ENCODE measurements at places on chromosomes 2 and 18.

DNA sequence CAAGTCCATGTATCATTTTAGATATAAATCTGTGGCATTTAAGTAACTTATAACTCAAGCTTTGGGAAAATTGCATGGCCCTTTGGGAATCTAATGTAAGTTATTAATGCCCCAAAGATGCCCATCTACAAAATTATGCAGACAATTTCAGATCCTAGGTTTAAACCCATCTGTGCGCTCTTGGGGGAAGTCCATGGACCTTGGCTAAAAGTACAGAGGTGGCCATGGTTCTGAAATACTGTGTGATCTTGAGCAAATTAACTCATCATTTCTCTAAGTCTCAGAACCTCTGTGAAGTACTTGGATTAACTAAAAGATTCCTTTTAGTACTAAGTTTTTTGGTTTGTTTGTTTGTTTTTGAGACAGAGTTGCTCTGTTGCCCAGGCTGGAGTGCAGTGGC lies 19.5 kb downstream of the INPP1 start:
- no peak for DNase-seq

DNA sequence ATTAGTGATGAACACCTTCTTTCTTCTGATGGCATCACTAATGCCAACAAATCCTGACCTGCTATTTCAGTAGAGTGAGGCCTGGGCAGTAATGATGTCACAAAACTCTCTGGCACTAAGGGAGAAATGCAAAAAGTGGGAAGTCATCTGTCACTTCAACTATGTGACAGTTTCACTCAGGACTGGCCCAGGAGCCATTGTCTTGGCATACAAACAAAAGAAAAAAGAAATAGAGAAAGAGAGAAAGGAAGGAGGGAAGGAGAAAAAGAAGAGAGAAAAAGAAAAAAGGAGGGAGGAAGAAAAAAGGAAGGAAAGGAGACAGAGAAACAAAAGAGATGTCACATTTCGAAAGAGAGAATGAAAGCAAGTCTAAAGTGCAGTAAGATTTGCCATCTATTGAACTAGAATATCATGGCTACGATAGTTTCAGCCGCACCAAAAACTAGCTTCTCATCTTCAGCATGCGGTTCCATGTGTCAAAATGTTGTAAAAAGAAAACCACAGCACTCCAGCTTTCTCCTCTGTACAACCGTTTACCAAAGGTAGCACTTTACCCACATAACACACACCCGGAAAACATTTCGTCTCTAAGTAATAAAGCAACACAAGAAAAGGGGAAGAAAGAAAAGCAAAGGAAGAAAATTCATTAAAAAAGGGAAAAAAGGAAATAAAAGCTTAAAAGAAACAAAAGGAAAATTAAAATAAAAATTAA lies 50.1 kb downstream of the CD226 start:
- no peak for DNase-seq

- no peak for DNase-seq
Measured at GRCh38 chr2:196390243-196391148, 219.1 kb upstream of the STK17B start.

- DNase-seq = no peak
Measured at GRCh38 chr2:99380376-99381010, 43.3 kb downstream of the EIF5B start.

DNA sequence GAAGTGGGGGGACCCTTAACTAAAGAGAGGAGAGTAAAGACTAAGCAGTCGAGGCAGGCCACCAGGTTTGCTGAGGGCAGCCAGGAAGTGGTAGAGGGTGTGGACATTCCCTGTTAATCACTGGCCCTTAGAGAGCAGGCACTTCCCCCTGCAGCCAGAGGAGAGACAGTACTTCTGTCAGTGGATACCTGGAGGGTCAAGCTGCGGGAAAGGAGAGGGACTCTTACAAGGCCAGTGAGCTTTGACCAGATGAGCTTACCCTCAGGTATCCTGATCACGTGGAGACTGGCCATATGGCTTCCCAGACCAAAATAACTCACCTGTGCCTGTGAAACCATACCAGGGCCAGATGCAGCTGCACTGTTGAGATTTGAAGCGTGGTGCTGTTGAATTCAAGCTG lies 28.6 kb downstream of the ITGA6 start:
- DNase-seq = no peak

DNA sequence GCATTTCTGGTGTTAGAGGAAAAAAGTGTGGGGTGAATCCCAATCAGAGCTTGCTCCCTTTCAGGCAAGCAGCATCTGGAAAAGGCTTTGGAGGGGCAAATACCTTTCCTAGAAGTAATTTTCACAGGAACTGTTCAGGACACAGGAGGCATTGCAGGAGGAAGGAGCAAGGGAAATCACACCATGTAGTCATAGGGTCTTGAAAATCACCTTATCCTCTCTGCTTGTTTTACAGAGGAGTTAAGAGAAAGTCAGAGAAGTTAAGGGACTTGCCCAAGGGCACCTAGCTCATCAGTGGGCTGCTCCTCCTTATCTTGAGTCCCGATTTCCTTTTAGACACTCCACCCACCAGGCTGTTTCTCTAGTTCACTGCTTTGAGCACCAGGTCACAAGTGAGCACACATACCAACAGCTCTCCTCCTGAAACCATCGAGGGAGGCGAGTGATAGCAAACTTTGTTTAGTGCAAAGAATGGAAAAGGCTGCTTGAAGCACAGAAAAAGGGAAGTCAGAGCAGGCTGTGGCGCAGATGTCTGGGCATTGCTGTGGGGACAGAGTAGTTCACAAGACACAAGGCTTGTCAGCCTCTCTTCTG lies 89.2 kb upstream of the CXCR4 start:
- no peak for DNase-seq

- no peak for DNase-seq
Measured at GRCh38 chr18:45876161-45876560, 50.7 kb downstream of the SIGLEC15 start.

DNA sequence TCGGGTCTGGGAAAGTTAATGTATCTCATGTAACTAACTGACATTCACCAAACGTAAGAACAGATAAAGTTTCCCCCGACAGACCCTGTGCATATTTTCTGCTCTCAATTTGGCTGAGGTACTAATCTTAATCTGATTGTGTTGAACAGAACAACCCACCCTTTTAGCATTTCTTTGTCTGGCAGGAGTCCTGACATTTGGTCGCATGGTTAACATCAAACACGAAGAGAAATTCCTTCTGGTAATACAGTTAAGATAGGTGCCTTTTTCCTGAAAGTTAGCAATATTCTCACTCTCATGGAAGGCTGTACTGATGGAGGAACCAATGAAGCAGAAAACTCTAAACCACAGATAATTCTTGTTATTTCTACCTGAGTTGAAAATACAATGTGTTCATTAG lies 520.8 kb downstream of the PARD3B start:
- DNase-seq = no peak

DNA sequence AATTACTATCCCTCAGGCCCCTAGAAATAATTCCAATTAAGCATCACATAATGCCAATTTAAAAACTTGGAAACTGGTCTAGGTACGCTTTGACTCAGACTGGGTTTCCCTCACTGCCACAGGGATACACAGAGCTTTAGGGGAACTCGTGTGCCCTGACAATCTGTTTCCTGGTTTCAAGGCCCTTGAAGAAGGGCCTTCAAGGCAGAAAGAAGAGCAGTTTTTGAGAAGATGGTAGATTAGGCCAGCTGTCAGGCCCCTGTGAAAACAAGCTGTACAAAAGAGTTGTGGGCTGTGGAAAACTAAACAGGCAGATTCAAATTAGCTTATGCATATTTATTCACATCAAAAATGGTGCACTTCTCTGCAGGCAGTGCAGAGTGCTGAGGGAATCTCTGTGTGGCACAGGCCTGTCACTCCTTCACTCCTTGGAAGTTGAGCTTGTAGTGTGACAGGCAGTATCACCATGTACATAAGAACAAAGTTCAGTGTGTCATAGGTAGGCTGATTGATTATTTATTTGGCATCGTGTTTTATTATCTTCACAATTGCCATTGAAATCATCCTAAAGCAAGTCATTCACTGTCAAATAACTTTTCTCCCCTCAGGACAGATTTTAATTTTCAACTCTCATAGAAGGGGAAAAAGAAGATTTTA lies 614.4 kb upstream of the GYPC start:
- no peak for DNase-seq

GRCh38 chr2:181738074-181738473 lies 57.8 kb upstream of the NEUROD1 start:
- no peak for DNase-seq

DNA sequence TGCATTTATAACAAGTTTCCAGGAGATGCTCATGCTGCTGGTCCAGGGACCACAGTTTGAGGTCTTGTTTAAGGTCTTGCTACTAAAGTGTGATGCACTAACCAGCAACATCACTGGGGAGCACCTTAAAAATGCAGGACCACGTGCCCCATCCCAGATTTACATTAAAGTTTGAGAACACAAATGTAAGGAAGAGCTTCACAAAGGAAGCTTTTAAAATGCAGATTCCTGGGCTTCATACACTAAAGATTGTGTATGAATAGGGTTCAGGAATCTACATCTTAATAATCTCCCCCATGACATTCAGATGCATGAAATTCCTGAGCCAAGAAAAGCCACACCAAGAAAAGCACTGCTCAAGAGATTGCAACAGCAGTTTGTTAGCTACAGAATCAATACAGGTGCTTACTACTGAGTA lies 235.3 kb upstream of the TANK start:
- no peak for DNase-seq

GRCh38 chr18:21550510-21550970 lies 50.0 kb downstream of the ESCO1 start:
- DNase-seq = no peak

- no peak for DNase-seq
Measured at GRCh38 chr2:98936353-98937351, 627 bp upstream of the CRACDL start.

DNA sequence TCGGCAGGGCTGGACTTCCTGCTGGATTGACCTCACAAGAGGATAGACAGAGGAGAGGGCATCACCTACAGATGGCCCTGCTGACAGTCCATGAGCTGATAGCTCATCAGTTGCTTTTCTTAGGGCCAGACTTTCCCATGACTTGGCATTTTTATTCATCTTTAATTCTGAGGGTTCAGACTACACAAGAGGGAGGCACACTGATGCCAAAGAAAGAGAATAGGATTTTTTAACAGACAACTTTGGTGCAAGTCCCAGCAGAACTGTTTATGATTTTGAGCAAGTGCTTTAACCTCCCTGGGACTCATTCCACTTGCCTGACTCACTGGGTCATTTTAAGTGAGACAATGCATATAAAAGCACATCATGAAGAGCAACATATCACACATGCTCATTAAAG lies 299.2 kb downstream of the INSIG2 start:
- DNase-seq = no peak

- no peak for DNase-seq
Measured at GRCh38 chr2:149767516-149767974, 180.0 kb upstream of the MMADHC start.

GRCh38 chr2:56148825-56149224 lies 35.0 kb upstream of the CCDC85A start:
- no peak for DNase-seq

DNA sequence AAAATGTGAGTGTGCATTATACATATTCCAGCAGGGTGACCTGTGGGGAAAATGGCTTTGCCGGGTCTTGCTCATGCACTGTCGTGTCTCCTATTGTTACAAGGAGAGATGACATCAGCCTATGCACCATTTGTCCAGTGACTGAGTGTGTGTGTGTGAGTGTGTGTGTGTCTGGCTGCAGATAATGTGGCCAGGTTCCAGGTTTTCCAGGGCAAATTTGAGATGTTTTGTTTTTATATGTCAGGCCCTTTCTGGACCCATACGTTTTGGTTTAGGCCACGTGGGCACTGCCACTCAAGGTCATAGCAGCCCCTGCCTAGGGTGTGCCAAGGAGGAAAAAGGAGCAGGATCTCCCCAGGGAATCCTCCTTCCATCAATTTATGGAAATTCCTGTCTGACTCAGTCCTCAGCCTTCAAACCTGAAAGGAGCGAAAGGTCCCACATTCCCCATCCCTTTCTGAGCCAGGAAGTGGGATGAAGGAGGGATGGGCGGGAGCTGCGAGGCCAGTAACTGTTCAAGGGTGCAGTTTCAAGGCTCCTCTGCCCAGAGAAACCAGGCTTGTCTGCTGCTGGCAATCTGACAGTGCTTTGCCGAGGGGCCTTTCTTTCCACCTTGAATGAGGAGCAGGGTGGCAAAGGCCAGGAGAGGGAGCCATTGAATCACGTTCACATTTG lies 93.0 kb upstream of the SMAD2 start:
- no peak for DNase-seq

DNA sequence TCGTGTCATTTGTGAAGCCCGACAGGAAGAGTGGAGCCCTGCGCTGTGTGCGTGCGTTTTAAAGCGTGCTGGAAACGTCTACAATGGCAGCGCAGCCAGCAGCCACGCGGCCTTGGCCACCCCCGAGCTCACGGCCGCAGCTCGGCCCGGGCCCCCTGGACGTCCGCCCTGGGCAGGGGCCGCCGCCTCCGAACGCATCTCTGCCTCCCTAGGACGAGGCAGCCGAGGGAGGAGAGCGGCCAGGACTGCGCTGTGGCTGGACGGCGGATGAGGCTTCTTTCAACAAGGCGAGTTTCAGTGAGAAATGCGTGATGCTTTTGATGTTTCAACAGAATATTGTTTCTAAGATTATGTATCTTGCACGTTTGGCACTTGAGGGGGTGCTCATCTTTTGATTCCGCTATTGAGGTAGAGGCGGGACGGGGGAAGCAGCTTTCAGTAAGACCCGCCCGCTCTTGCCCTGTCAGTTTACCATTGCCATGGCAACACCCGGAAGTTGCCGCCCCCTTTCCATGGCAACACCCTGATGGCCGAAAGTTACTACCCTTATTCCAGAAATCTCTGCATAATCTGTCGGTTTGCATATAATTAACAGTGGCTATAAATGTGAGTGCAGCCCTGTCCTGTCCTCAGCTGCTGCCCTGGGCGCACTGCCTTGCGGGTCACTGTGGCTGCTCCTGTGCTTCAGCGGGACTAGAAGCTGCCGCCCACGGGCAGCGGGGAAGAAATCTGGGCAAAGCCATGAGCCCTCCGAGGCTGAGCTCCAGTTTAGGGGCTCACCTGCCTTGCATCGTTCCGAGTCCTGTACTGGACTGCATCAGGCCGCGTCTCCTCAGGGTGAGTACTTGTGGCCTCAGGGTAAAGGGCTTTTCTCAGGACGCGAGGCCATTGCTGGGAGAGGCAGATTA lies 38.6 kb downstream of the ADNP2 start:
- no peak for DNase-seq

DNA sequence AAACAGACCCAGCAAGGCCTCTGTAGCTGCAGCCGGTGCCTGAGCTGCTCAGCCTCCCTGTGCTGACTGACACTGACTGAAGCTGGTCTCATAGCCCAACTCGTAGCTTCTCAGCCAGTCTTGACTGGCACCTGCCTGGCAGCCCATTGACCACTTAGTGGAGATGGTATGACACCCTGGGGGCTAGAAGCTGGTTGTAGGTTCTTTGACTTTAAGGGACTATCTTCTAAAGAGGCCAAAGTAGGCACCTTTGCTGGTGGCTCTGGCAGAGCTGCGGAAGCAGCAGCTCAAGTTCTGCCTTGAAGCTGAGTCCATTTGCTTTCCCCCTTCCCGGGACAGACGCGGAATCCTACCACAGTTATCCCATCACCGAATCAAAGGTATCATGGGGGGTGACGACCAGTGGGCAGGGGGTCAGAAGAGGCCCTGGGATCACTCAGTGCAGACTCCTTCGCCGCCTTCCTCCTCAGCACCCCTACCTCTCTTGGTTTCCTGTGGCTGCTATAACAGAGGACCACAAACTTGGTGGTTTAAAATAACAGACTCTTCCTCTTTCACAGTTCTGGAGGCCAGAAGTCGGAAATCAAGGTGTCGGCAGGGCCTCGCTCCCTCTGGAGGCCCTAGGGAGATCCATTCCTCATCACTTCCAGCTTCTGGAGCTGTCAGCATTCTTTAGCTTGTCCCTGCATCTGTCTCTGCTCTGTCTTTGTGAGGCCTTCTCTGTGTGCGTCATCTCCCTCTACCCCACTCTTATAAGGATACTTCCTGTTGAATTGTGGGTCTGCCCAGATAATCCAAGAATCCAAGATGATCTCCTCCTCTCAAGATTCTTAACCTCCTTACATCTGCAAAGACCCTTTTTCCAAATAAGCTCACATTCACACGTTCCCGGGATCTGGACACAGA lies 13.7 kb upstream of the FOSL2 start:
- no peak for DNase-seq
